NCI-H1092 (cell line): ENCODE measurements at places on chromosomes 6 and 20.
A peak's percentile ranks its signal among the peaks of the same experiment; 100 is the strongest.

GRCh38 chr20:61659246-61659993 is 406.3 kb downstream of the TAF4 start:
- no peak for DNase-seq

DNA sequence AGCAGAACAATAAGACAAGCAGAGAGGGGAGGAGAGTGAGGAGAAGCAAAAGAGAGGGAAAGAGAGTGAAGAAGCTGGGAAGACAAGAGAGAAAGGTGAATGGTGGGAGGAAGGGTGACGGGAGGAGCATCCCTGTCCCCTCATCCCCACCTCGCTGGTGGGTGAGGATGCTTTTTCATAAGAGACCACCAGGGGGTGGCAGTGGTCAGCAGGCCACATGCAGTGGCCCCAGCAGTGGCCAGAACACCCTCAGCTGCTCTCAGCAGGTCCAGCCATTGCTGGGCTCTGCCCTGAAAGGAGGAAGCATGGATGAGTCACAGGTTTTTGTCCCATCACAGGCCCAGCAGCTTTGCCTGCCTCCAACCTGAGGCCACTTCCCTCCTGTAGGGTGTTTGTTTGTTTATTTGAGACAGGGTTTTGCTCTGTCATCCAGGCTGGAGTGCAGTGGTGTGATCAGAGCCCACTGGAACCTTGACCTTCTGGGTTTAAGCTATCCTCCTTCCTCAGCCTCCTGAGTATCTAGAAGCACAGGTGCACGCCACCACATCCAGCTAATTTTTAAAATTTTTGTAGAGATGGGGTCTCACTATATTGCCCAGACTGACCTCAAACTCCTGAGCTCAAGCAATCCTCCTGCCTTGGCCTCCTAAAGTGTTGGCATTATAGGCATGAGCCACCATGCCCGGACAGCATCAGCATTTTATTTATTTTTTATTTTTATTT is 24.0 kb downstream of the FGD2 start:
- peak; percentile 6 for DNase-seq

GRCh38 chr6:157080986-157081391 is 242.3 kb downstream of the TMEM242 start:
- no peak for DNase-seq

- no peak for DNase-seq
Measured at GRCh38 chr6:96947055-96947454, 22.5 kb downstream of the KLHL32 start.

- no peak for DNase-seq
Measured at GRCh38 chr6:98875375-98875774, 41.0 kb downstream of the POU3F2 start.

DNA sequence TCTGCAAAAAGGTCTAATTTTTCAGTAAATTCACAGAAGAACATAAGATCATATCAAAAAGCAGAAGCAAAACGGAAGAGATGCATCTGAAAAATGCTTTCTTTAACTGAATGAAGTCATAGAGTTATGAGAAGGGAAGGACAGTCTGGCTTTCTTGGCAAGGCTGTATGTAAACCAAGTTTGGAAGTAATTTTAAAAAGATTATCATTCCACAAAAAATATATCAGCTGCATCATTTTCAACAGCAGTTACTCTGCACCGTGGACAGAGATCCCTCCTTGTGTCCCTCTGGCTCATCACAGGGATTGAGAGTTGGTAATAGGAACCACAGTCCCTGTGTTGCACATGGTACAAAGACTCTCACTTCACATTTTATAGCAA is 258.5 kb downstream of the HIVEP2 start:
- no peak for DNase-seq
